Karpas-422 (cell line): ENCODE measurements at places on chromosomes 11 and 22. TPM values are rescaled to one million over a fixed set of nuclear protein-coding genes. Genes with fewer than 3 reads are reported as not detected.
A peak's percentile ranks its signal among the peaks of the same experiment; 100 is the strongest.

GRCh38 chr11:57235761-57236703 lies 1.0 kb downstream of the APLNR start:
- H3K4me3 ChIP-seq = no peak overlapping the region
- H3K27ac ChIP-seq = no peak overlapping the region
- no peaks in the 10 kb centered on the region for H3K36me3 ChIP-seq
- H3K4me1 ChIP-seq = no peaks in the 10 kb centered on the region

DNA sequence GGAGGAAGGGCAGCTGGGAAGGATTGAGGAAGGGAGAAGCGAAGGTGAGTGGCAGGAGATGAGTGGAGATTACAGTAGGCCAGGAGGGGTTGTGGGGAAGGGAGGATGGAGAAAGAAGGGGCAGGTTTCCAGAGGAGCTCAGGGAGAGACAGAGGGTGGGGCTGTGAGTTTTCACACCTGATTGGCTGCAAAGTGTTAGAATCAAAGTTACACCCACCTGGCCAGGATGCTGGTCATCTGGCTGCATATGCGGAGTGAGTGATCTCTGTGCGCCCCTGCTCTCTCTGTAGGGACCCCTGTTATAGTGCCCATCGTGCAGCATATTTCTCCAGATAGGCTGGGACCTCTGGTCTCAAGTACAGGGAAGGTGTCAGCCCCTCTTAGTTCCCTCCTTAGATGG lies 18.3 kb downstream of the AMPD3 start:
- H3K4me1 ChIP-seq = peaks cover 23% of the 10 kb centered on the region
- H3K4me3 ChIP-seq = no peak overlapping the region
- DNase-seq = no peak
- H3K36me3 ChIP-seq = no peaks in the 10 kb centered on the region

GRCh38 chr22:41915786-41916493 lies 1.1 kb upstream of the SHISA8 start:
- peaks cover 76% of the 10 kb centered on the region for H3K4me1 ChIP-seq
- H3K36me3 ChIP-seq = no peaks in the 10 kb centered on the region
- H3K27me3 ChIP-seq = no peaks in the 10 kb centered on the region; the same call in 1 of the 2 replicates
- peak overlapping the region; percentile 60; the same call in 1 of the 2 replicates for H3K4me3 ChIP-seq

DNA sequence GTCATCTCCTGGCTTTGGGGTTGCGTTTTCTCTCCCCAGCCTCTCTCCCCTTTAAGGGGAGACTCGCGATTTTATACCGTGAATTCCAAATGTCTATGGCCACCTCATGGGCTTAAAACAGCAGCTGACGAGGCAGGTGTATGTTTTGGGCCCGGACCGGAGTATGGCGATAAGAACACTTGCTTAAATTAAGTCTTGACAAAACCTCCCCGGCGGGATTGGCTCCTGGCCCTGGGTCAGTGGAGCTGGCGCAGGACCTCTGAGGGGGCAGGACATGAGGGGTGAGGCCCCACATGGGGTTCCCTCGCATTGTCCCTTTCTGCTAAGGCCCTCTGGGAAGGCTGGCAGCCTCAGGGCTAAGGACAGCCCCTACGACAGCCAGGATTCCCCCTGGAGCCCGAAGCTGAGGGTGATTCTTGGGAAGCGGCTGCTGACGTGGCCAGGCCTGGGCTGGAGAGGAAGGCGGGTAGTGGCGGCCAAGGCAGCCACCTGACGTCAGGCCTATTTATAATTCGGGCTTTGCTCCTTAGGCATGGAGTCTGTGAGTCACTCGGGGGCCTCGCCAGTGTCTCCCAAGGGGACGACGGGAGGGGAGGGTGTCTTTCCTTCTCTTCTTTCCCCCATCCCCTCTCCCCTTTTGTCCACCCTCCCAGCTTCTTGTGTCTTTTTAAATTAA lies 12.7 kb downstream of the MYO18B start:
- no peaks in the 10 kb centered on the region for H3K36me3 ChIP-seq
- no peak overlapping the region for H3K27ac ChIP-seq
- H3K27me3 ChIP-seq = no peaks in the 10 kb centered on the region
- no peak for DNase-seq
- no peaks in the 10 kb centered on the region for H3K4me1 ChIP-seq

DNA sequence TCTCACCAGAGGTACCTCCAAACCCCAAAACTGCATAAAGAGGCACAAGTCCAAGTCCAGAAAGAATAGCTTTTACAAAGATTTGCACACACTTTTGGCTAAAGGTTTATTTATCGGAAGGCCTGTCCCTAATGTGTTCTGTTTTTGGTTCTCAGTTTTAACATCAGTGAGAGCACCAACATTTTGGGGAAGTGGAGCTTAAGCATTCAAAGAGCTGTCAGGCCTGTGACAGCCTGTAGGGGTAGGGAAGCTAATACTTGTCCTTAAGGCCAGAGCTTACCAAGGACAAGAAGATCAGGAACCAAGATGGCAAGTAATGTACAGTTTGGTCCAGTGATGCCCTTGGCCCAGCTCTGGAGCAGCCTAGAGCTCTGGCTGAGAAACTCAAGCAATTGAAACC lies 38.9 kb upstream of the SCUBE2 start:
- peak; percentile 80 for DNase-seq
- peaks cover 28% of the 10 kb centered on the region for H3K4me1 ChIP-seq
- no peak overlapping the region for H3K4me3 ChIP-seq
- no peaks in the 10 kb centered on the region for H3K36me3 ChIP-seq
- H3K27ac ChIP-seq = no peak overlapping the region; the same call in 1 of the 2 replicates

DNA sequence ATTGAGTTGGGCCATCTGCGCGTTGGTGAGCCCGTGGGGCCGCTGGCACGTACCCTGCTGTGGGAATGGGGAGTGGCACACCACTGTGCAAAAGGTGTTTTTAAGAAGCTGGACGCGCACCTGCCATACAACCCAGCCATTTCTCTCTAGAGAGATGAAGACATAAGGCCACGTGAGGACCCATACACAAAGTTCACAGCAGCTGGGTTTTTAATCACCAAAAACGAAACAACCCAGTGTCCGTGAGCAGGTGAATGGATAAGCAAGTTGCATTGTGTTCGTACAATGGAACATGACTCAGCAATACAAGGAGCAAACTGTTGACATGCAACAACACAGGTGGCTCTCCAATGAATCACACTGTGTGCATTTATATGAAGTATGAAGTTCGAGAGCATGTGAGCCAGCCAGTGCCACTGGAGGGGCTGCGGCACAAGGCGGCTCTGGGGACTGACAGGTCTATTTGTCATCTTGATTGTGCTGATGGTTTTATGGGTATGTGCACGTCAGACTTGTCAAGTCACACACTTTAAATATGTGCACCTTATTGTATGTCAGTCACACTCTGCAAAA lies 30.6 kb upstream of the PANX2 start:
- H3K36me3 ChIP-seq = no peaks in the 10 kb centered on the region
- no peak for DNase-seq
- no peak overlapping the region for H3K4me3 ChIP-seq
- no peaks in the 10 kb centered on the region for H3K27me3 ChIP-seq
- no peaks in the 10 kb centered on the region for H3K4me1 ChIP-seq

DNA sequence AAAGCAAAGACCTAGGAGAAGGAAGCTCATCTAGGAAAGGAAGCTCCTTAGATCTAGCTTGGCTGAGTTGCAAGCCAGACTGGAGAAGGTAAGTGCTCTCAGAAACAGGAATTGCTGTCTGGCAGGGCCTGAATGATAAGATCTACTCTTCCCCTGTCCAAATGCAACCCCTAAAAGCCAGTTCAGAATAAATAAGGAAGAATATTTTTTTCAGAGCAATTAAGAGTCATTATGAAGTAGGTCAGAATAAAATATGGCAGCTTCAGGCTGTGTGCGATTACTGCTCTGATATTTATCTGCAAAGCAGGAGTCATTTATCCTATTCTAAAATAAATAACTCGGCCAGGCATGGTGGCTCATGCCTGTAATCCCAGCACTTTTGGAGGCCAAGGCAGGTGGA lies 82.1 kb downstream of the PIWIL4 start:
- H3K4me1 ChIP-seq = no peaks in the 10 kb centered on the region
- H3K27ac ChIP-seq = no peak overlapping the region
- no peaks in the 10 kb centered on the region for H3K36me3 ChIP-seq
- DNase-seq = no peak
- no peak overlapping the region for H3K4me3 ChIP-seq

The C1QTNF5 gene
- not detected in 2 replicates for total RNA-seq

The SLC22A25 gene
- not detected in 2 replicates for total RNA-seq

The MPZL2 gene
- not detected in 2 replicates for total RNA-seq

The FIBIN gene
- not detected in 2 replicates for total RNA-seq

The CENPM gene
- total RNA-seq = 83.8 and 108 TPM in 2 replicates

The OR8D1 gene
- not detected in 2 replicates for total RNA-seq
